ENCODE measurements at places on chromosomes 7 and 10.

GRCh38 chr7:26200038-26200443 is 505 bp downstream of the HNRNPA2B1 start:
- peak; percentile 80 for DNase-seq

- no peak for DNase-seq
Measured at GRCh38 chr7:12377406-12377805, 26.3 kb downstream of the VWDE start.

DNA sequence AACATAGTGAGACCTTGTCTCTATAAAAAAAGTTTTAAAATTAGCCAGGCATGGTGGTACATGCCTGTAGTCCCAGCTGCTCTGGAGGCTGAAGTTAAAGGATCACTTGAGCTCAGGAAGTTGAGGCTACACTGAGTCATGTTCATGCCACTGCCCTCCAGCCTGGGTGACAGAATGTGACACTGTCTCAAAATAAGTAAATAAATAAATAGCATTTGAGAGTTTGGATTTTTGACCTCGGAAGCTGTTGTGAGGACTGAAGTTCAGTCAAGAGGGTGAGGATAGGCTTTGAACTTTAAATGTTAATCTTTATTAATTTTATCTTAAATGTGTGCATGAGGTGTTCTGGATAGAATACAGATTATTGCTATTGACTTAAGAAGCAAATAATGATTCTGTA is 110.2 kb downstream of the GNAT3 start:
- no peak for DNase-seq

DNA sequence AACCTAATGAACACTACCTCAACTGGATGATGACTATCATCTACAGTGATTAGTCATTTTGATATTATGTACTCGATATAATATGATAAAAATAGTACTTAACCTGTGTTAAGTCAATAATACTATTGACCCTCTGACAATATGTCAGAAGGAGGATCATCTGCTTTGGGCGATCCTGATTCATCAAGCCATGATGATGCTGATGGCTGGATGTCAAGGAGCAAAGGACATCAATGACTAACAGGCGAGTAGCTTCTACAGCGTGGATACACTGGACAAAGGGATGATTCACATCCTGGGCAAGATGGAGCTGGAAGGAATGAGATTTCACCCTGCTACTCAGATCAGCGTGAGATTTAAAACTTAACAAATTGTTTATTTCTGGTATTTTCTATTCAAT is 94.4 kb upstream of the SKAP2 start:
- no peak for DNase-seq

DNA sequence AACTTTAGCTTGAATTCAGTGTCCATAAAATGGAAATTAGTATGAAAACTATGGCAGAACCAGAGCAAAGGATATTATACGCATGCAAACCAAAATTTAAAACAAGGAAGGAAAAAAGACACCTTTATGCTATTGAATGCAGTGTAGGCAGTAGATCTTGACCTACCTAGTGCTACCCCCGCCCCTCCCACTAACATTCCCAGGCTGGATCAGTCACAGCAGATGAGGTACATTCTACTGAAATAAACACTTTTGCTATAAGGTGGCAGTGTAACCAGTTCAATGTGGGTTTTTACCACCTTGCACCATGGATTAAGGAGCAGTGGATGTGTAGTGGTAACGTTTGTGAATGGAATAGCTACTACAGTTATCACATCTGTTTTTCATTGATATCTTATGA is 27.9 kb downstream of the SRI start:
- no peak for DNase-seq

Data from common myeloid progenitor, CD34-positive (primary cell).